Upper lobe of left lung (tissue), 6 donors: ENCODE measurements at places on chromosomes 4 and X. TPM values are rescaled to one million over a fixed set of nuclear protein-coding genes. Genes with fewer than 3 reads are reported as not detected.

The GDPD2 gene
- not detected for total RNA-seq

The NOX1 gene
- total RNA-seq = not detected

The SCML1 gene
- total RNA-seq = 18.9 TPM

DNA sequence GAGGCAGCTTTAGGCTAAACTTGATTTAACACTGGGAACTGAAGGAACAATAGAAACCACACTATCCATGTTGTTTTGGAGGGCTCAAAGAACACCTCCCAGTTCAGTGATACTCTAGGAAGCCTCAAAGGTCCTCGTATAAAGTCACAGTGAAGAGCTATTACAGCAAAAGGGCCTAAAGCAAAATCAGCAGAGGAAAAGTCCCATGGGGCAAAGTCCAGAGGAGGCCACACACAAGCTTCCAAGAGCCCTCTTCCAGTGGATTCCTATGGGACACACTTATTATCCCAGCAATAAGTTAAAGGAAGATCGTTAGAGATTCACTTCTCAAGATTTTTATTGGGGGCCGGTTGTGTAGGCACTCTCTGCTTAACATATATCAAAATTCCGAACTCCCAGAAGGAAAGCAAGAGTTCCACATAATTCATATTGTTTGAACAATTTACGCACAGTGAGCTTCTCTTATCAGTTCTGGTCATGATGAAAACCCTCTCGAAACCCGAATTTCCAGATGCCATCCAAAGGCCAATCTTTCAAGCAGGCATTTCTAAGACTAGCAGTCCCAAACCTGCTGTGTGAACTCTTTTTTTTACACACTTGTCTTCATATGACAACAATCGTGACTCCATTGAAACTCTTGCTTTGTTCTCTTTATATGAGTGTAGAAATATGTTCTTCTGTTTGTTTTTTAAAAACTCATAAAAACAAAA is 53.7 kb downstream of the ANXA5 start:
- no peak for DNase-seq

GRCh38 chrX:14356401-14356800 is 172.9 kb upstream of the GLRA2 start:
- no peak for DNase-seq
